Cardiac ventricle fibroblast (primary cell): ENCODE measurements at places on chromosomes 12 and 14. TPM values are rescaled to one million over a fixed set of nuclear protein-coding genes. Genes with fewer than 3 reads are reported as not detected.

Gene SMCO3
- total RNA-seq: 0.24 and 0.81 TPM in 2 replicates

Gene TRHDE
- not detected in 2 replicates for total RNA-seq

Gene GPR65
- total RNA-seq: 0.06 and 0.10 TPM in 2 replicates

Gene NRL
- 0.73 and 0.75 TPM in 2 replicates for total RNA-seq

Gene CIROP
- total RNA-seq: 0.69 and 0.83 TPM in 2 replicates

Gene KCNMB4
- 1.9 and 2.4 TPM in 2 replicates for total RNA-seq

Gene LIN7A
- 7.1 and 14.1 TPM in 2 replicates for total RNA-seq

Gene FOXG1
- total RNA-seq: 0.05 TPM in 1 of 2 replicates, not detected in the other

Gene CELA1
- not detected in 2 replicates for total RNA-seq

Gene SYNDIG1L
- not detected in 2 replicates for total RNA-seq

Gene CMKLR1
- 0.50 and 1.7 TPM in 2 replicates for total RNA-seq

Gene ZNF10
- 8.0 and 9.4 TPM in 2 replicates for total RNA-seq

Gene HOXC9
- total RNA-seq: not detected in 2 replicates

Gene MYO1A
- not detected in 2 replicates for total RNA-seq

Gene SDS
- not detected in 2 replicates for total RNA-seq

Gene RNU7-1
- total RNA-seq: not detected in 2 replicates

Gene OR4E2
- total RNA-seq: not detected in 2 replicates

Gene SIX1
- total RNA-seq: 0.12 and 0.20 TPM in 2 replicates

Gene OAS2
- total RNA-seq: 8.3 and 8.4 TPM in 2 replicates

Gene CDC42BPB
- total RNA-seq: 63.0 and 71.1 TPM in 2 replicates

Gene CMA1
- not detected in 2 replicates for total RNA-seq

Gene KRT78
- not detected in 2 replicates for total RNA-seq

Gene ANO2
- total RNA-seq: 0.05 and 0.25 TPM in 2 replicates
